ENCODE measurements at places on chromosomes 6 and 20. TPM values are rescaled to one million over a fixed set of nuclear protein-coding genes. Genes with fewer than 3 reads are reported as not detected.

DNA sequence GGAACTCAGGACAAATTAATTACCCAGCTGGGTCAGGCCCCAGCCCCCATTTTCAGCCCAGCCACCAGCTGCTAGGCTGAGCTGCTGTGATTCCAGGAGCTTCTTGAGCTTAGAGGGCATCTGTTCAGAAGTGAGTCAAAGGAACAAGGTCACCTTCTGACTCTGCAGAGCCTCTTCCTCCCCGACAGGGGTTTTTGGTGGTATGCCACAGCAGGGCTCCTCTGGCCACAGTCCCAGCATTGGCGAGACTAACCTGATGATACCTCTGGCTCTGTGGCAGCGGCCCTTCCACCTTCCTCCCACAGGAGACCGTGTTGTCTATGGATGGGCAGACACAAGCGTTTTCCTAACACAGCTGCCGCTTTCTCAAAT is 39.7 kb downstream of the ZC3H12D start:
- no peak for DNase-seq

GRCh38 chr6:168493976-168494375 is 53.0 kb downstream of the SMOC2 start:
- DNase-seq = no peak

- no peak for DNase-seq
Observed at GRCh38 chr6:17352302-17352701, 41.1 kb upstream of the CAP2 start.

- DNase-seq = no peak
Observed at GRCh38 chr20:5757949-5758348, 7.7 kb downstream of the SHLD1 start.

- no peak for DNase-seq
Observed at GRCh38 chr6:86942769-86943516, 5.6 kb downstream of the HTR1E start.

- DNase-seq = no peak
Observed at GRCh38 chr6:161171207-161171606, 102.7 kb downstream of the AGPAT4 start.

DNA sequence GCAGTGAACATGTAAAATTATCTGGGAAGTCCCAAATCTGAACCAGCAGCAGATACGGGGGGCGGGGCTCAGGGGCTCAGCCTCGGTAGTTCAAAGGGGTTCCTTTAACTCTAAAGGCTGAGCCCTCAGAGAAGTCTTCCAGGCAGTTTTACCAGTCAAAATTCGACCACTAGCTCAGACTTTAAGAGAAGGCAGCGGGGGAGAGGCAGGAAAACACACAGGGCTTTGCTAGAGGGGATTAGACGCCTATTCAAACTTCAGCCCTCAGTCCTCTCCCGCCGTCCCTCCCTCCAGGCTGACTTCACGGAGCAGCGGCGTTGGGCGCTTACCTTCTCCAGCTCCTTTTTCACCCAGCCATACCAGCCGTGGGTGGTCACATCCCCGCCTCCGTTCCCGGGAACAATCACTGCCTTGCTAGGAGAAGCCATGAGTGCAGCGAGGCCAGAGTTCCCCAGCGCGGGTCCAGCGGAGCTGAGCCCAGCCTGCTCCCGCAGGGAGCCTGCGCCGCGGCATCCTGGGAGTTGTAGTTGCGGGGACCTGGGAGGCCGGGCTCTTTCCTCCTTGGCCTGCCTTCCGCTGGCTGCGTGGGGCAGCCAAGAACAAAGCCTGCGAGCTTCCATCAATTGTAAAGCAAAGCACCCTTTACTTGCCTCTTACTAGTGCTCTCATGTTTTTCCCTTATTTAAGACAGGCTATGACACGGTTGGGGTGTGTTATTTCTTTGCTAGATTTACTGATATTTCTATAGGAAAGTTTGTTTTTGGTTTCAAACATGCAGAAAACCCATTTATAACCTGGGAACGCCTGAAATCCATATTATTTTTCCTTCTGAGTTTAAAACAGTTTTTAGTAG is at the start of gene RBBP9:
RBBP9 (minus strand) TSS at position 486 of the 853 bp plus-strand sequence; CDS start at position 428, 58 bp downstream.
- peak; percentile 59 for DNase-seq

GRCh38 chr20:57482148-57482547 is 42.8 kb downstream of the CTCFL start:
- no peak for DNase-seq

DNA sequence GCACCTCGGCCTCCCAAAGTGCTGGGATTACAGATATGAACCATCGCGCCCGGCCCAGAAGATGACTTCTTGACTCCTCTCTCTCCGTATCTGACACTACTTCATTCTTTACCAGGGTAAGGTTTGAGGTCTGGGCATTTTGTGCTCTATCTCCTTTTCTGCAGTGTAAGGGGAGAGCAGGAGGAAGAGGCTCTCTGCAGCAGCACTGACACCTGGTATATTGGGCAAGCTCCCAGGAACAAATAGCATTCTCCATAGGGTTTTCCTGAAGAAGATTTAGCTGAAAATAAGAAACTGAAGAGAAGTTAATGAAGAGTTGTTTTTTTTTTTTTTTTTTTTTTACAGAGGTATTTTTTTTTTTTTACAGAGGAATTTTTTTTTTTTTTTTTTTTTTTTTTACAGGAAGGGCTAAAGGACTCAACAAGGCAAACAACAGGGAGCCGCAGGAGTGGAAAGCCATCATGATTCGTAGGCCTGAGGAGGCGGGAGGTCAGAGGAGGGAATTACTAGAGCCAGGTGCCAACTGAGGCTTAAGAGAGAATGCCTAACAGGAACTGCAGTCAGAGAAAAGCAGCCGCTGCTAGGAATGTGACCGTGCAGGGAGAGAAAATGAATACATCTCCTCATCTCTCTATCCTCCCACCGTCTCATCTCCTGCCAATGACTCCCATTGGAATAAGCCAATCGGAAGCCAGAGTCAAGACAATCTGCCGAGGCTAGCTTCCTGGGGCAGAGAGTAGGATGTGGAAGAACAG is 34.7 kb upstream of the ADGRF4 start:
- no peak for DNase-seq

DNA sequence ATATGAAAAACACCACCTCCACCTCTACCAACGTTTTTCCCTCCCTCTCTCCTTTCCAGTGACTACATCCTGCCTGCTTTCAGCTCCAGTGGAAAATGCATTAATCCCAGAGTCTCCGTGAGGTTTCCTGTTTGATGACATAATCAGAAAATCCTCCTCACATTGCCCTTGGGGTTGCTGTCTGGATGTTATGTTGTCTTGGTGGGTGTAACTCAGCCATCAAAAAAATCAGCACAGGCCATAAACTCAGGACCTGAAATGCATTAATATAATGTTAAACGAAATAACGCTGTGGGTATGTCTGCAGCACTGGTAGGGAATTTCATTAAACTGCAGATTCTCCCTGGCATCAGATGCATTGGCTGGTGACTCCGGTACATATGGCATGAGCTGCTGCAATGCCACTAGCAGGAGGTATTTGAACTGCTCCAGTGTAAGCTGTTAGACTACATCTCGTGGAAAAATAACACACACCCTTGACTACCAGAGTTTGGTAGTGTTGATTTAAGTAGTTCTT is 297.8 kb downstream of the PRL start:
- peak; percentile 61 for DNase-seq

- DNase-seq = no peak
Observed at GRCh38 chr6:37391120-37391519, 37.3 kb downstream of the RNF8 start.

Gene SFTA2
- total RNA-seq = not detected

Gene ECT2L
- 0.10 TPM for total RNA-seq

Gene SMOC2
- 0.10 TPM for total RNA-seq

Gene ANKRD66
- total RNA-seq = not detected
